ENCODE measurements at places on chromosomes 13 and 19.

DNA sequence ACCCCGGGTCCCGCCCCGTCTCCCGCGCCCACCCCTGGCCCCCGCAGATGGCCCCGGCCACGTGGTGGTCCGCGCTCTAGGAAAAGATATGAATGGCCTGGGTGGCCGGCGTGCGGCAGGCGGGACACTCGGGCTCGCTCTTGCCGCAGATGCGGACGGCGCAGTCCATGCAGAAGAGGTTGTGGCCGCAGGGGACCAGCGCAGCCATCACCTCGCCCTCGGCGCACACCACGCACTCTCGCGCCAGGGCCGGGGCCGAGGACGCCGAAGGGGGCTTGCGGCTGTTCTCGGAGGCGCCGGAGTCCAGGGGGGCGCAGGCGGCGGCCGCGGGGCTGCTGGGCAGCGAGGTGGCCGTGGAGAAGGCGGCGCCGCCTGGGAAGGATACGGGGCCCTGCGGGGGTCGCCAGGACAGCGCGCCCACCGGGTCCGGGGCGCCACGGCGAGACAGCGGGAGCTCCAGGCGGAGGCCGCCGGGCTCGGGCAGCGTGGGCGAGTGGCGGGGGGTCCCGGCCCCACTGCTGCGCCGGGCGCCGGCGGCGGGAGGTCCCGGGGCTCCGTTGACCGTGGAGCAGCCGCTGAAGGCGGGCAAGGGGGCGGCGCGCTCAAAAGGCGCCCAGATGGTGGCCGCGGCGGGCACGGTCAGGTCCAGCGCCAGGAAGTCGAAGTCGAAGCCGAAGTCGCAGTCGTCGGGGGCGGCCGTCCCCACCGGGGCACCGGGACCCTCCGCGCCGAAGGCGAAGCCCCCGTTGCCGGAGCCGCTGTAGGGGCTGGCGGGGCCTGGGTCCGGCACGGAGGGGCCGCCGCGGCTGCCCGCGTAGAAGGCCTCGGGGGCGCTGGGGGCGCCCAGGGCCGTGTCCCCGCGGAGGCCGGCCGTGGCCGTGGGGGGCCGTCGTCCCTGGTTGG lies 12.4 kb downstream of the MEX3D start:
- no peak for DNase-seq

- no peak for DNase-seq
Measured at GRCh38 chr13:96172066-96172465, 82.2 kb downstream of the HS6ST3 start.

DNA sequence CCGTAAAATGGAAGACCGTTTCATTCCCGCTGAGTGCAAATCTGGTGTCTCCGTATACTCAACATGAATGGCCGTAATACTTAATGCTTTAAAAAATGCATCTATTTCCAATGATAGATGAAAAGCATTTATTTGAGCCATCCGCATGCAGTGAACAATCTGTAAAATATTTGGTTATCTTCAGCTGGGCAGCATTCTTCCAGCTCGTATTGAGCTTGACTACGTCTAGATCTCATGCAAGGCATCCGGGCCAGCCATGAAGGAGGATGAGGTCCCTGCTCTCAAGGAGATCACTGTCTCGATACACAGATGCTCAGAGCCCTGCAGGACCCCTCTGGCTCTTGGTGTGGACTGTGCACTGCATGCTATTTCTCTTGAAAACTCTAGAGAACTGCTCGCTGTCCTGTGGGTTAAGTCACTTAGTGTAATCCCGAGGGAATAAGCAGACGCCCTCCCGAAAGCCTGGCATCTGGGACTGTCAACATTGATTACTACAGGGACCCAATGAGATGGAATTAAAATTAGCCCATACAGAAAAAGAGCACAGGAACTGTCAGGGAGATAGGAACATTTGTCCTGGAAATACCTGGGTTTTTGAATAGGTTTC lies 112.4 kb upstream of the RNF113B start:
- DNase-seq = no peak

DNA sequence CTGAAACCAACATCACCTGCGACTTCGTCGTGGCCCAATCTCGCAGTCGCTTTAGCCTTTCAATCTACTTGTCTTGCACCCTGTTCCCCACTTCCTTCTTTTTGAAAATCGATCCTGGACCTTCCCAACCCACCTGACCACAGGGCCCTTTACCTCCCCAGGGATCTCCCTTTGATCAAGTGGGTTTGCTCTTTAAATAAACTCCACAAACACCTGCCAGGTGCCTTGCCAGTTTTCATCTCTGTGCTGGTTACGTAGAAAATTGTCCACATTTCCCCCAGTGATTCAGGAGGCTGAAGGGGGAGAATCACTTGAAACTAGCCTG lies 14.5 kb upstream of the RAB20 start:
- DNase-seq = no peak

DNA sequence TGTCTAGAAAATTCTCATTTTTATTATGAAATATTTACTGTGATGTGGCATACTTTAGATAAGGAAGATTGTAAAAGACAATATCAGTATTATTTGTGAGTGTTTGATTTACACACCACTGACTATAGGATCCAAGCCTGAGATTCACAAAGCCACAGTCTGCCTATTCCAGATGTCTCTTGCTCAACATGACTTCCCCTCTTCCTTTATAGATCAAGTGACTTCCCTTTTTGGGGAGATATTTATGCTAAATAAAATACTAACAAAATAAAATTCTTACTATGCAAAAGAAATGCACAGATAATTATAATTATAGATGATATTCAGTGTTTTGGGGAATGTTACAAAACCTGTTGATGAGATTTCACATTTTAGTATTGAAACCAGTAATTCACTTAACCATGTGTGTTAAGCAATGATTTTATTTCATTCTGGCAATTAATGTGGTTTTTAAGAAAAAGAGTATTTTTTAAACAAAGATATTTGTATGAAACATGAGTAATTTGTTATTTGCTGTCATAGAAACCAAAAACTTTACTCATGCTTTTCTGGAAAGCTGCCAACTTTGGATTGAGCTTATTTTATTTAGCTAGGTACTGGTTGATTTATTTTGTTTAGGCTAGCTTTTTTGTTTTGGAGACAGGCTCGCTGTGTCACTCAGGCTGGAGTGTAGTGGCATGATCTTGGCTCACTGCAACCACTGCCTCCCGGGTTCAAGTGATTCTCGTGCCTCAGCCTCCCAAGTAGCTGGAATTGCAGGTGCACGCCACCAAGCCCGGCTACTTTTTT lies 13.7 kb upstream of the GPR183 start:
- no peak for DNase-seq

- no peak for DNase-seq
Measured at GRCh38 chr13:102198418-102199311, 203.2 kb downstream of the FGF14 start.

DNA sequence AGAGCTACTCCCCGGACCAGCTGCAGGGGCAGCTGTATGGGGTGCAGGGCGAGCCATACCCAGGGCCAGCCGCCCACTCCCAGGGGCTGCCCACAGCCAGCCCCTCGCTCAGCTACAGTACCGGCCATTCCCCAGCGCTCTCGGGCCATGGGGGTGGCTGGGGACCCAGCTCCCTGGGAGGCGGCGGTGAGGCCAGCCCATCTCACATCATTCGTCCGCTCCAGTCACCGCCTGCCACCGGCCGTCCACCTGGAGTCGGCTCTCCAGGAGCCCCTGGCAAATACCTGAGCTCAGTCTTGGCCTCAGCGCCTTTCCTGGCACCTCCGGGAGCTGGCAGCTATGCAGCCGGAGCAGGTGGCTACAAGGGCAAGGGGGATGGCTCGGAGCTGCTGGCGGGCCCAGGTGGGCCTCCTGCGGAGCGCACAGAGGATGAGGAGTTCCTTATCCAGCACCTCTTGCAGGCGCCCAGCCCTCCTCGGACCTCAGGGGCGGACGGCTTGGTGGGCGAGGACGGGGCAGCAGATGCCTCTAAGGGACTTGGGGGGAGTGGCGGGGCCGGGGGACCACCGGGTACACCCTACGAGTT lies 4.9 kb downstream of the PRR12 start:
- no peak for DNase-seq

GRCh38 chr19:57099199-57099661 lies 20.6 kb upstream of the USP29 start:
- peak; percentile 40 for DNase-seq

- DNase-seq = no peak
Measured at GRCh38 chr13:48633700-48634099, 20.0 kb upstream of the CYSLTR2 start.

- no peak for DNase-seq
Measured at GRCh38 chr19:28585796-28586195, 627.2 kb downstream of the UQCRFS1 start.

DNA sequence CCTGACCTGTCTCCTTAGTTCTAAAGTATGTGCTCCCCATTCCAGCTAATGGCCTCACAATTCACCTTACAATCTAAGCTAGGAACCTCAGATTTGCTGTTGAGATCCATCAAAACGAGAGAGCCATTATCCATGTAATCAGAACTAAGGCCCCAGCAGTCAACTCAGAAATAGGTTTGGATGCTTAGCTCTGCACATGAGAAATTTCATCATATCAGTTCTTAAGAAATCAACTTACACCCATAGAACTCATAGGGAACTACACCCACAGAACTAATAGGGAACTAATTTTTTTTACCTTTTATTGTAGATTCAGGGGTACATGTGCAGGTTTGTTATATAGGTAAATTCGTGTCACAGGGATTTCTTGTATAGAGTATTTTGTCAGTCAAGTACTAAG lies 28.7 kb downstream of the CYSLTR2 start:
- DNase-seq = no peak

DNA sequence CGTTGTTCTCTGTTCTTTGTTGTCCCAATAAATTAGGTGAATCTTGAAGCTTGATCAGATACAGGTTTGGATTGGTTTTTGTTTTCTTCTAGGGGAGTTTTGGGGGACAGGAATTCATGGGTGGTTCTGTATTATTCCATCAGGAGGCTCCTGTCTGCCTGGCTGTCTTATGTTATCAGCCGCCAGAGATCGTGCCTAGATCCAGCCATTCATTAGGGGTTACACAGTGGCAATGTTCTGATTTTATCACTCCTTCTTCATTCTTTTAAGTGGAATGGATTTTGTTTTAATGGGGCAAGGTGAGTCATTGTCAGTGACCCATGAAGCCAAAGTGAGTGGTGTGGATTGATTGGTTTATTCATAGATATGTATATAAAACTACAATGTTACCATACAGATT lies 71.9 kb downstream of the CHST8 start:
- DNase-seq = no peak

DNA sequence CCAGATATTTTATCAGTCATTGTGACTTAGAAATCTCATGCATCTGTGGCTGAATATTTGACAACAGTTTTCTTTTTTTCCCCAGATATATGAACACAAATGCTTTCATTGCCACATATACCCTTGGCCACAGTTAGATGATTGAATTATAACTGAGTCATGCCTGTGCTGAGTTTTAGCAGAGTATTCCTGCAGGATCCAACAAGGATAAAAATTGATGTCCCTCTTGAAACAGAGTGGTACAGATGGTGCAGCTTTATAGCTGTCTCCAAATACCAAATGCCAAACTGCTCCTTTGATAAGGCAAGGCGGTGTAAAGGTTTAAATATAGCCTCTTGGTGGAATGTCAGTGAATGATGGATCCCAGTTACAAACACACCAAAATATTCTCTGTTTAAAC lies 428.5 kb downstream of the GPC6 start:
- no peak for DNase-seq

DNA sequence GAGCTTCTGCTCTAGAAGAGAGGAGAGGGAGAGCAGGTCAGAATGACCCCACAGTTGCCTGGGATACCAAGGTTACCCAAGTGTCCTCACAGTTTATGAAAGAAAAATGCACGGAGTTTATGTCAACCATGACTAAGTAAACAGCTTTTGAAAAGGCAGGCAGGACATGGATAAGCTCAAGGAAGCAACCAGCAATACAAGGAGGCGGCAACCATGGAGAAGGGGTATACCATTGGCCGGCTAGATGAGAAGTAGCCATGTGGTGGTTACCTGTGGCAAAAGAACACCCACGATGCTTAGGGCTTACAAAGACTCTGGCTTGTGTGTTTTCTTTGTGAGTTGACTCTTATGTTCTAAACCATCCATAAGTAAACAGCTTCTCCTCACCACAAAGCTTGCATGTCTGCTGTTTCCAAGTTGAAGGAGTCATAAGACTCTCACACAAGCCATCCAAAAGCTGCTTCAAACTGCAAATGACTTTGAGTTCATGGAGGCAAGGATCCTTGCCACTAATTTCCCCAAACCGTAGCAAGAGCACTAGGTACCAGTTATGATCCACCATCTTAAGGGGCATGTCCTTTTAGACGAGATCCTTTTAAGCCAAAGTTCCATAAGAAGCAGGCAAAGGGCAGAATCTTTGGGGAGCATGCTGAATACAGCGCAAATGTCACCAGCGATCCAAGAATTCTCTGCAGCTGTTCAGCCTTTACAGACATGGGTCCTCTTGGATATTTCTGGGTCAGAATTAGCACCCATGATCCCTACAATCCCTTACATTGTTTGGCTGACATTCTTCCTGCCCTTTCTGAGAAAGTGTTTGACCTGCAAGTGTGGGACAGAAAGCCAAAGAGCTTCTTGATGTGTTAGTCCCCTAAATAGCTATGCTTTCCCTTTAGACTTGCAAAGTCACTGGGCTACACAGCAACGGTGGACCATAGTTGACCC lies 74.8 kb upstream of the IPO5 start:
- DNase-seq = no peak

GRCh38 chr13:51645154-51645650 lies 60.9 kb downstream of the WDFY2 start:
- DNase-seq = no peak

- DNase-seq = no peak
Measured at GRCh38 chr13:42707586-42707985, 73.8 kb upstream of the FAM216B start.

DNA sequence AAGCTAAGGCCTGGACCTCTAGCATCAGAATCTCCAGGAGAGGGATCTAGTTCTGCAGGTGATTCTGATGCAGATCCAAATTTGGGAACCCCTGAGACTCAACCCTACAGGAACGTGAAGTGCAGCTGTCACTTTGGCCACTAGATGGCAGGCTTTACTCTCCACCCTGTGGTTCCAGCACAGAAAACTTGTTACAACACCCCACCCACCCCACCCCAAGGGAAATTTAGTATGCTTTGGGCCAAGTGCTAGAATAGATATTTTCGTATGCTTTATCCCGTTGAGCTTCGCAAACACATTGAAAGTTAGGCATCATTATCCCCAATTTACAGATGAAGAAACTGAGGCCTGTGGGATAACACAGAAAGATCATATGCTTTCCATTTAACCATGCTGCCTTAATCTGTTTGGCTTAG lies 232.0 kb downstream of the B3GLCT start:
- no peak for DNase-seq

GRCh38 chr13:41312176-41312500 lies 1.1 kb downstream of the NAA16 start:
- DNase-seq = no peak

GRCh38 chr19:18045307-18046050 lies 37.5 kb downstream of the ARRDC2 start:
- no peak for DNase-seq

All from T-helper 1 cell (primary cell).